ENCODE measurements at places on chromosomes 7 and 10. TPM values are rescaled to one million over a fixed set of nuclear protein-coding genes. Genes with fewer than 3 reads are reported as not detected.

RP9 gene
- polyA plus RNA-seq: 21.8 TPM

DNA sequence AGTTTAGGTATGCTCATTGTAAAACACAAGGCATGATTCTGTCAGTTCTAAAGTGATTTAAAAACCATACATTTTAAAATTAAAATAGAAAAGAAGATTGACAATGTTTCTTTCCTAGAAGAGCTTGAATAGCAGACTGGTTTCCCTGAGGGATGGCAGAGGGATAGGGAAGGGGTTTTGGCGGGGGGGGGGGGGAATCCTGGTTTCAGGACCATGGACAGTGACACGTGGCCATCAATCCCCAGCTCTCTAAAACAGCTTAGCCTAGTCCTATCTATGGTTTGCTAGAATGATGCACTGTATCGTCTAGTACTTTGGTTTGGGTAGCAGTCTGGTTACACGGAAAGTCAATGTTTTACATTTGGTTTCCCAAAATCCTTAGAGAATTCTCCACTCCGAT, 88.7 kb downstream of the PHYHIPL start:
- DNase-seq: no peak

GRCh38 chr7:21942955-21943354, 2.7 kb downstream of the CDCA7L start:
- no peak for DNase-seq

CCDC172 gene
- polyA plus RNA-seq: not detected

BAMBI gene
- 1.6 TPM for polyA plus RNA-seq

GRCh38 chr10:27622596-27622995, 118.5 kb downstream of the RAB18 start:
- DNase-seq: no peak

DNA sequence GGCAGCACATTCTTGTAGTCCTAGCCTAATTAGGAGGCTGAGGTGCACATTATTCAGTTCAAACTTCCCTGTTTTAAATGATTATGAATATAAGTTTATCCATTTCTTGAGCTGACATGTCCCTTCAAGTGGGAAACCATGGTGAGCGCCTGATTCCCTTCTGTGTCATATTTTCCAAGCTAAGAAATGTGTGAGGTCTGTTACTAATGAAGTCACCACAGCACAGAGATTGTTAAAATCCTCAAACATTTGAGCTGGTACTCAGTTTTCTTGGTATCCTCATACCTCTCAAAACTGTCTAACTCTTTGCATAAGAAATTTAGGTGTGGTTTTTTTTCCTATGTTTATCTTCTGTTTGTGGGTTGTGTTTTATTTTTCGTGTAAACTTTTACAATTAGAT, 926.8 kb downstream of the GATA3 start:
- no peak for DNase-seq

DNA sequence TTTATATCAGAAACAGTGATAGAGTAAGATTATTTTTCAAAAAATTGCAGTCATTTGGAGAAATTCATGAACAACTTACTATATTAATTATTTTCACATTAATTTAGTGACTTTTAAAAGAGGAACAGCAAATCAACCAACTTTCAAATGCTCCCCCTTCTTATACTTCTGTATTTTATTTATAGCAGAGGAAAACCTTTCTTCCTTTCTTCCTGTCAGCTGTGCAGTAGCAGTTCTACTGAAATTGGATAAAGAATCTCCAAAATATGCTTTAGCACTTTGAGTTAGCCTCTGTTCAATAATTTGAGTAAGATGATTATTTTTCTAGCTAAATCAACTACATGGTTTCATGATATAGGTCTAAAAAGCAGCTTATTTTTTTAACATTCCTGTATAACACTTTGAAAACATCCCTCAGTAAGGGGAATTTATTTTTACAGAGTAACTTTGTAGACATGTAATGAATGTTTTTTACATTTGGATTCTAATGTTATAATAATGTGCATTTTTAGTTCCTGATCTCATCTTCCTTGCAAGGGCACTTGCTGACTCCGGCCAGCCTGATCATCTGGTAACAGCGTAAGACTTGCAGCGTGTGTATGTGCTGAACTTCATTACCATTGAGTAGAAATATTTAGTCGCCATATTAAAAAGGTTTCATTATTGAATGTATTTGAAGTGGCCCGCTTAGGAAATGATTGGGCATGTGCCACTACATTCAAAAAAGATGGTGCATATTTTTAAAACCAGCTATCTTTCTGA, 158.3 kb upstream of the HDAC9 start:
- DNase-seq: peak; percentile 80

DNA sequence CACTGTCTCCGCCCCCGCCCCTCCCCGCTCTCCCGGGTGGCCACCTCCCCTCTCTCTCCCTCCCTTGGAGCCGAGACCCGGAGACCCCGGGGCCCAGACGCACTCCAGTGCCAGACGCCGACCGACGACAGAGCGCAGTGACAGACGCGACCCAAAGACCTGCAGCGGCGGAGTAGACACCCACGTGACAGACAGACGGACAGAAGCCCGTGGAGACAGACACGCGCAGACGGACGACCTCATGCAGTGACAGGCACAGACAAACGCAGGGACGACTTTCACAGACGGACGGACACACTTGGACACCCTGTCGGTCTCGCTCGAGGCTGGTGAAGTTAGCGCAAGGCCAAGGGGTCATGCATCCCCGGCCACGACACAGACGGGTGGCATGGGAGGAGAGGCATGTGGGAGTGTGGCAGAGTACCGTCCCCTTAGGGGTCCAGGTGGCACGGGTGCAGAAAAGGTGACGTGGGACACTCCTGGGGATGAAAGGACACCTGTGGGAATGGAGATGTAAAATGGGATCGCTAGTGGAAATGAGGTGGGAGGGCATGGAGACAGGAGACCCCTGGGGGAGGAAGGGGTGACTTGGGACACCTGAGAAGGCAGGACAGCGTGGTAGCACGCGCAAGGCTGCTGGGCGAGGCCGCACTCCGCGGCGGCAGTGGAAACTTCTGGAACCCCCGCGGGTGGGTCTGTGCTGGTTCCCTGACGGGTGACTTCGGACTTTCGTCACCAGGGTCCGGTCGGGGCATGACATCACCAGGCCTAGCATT, 456 bp upstream of the ACHE start:
- no peak for DNase-seq

SLC26A5 gene
- polyA plus RNA-seq: not detected

DNA sequence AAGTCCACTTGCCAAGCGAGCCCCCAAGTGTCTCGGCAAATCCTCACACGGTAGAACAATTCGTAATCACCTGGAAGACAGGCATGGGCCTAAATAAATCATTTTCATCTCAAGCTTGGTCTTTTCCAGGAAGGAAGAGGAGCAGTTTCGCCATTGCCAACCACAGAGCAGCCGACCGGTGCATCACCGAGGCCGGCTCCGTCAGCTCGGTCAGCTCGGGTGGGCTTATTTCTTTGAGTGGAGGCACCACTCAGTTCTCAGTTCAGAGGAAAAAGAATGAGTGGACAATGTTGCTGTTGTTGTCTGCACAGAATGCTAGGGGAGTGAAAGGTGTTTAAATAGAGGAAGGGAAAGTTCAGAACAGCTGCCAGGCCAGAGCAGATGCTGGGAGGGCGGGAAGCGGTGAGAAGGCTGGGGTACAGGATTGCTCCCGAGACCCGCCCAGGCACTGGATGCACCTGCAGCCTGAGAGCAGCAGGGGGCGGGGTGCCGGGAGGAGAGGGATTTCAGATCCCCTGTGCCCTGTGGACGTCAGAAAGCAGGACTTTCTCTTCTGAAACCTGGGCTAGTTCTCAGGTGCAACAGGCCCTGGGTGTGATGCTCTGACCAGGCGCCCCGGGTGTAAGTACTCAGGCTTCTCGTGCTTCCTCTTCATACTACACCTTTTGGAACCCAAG, 17.7 kb upstream of the IGFBP3 start:
- DNase-seq: no peak

CNPY1 gene
- polyA plus RNA-seq: not detected

GRCh38 chr7:36605261-36606051, 118.8 kb downstream of the AOAH start:
- DNase-seq: no peak

- peak; percentile 7 for DNase-seq
Measured at GRCh38 chr7:138458576-138459412, 1.3 kb upstream of the TRIM24 start.

SGCE gene
- polyA plus RNA-seq: 142 TPM

GPR15LG gene
- polyA plus RNA-seq: not detected

- DNase-seq: no peak
Measured at GRCh38 chr7:131674131-131674530, 117.7 kb upstream of the PODXL start.

- peak; percentile 89 for DNase-seq
Measured at GRCh38 chr7:1169409-1170368, 9.7 kb upstream of the ZFAND2A start.

OR6B1 gene
- not detected for polyA plus RNA-seq

GRCh38 chr10:81944609-81945008, 69.6 kb downstream of the NRG3 start:
- DNase-seq: no peak

DOCK4 gene
- polyA plus RNA-seq: 10.7 TPM

FAM237B gene
- not detected for polyA plus RNA-seq

ITPRID1 gene
- 0.30 TPM for polyA plus RNA-seq

DNA sequence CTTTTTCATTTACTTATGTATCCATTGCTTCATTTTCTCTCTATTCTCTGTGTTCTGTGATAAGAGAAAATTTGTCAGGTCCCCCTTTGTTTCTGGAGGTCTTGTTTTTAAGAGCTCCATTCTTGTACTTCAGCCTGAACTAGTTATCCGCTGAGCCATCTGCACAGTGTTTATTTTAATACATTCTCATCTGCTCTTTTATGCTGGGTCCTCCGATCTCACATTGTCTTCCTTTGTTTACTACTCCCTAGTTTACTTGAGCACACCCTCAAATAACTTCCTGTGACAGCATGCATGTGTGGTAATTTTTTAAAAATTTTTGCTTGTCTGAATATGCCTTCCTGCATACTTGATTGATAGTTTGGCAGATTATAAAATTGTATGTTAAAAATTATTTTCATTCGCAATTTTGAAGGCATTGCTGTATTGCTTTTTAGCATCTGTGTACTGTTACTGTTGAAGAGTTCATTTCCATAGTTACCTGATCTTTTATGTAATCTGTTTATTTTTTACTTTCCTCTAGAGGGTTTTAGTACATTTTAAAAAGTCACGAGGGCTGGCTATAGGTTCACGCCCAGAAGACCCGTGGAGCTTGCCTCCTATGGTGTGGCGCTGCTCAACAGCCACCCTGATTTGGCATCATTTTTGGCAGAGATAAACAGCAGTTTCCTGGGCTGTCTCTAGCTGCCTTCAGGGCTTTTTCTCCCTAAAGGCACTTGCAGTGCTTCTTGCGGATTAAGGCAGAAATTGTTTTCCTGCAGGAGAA, 31.9 kb downstream of the RSBN1L start:
- peak; percentile 82 for DNase-seq
